CD4-positive, alpha-beta T cell (primary cell): ENCODE measurements at places on chromosomes 12 and 14.
A peak's percentile ranks its signal among the peaks of the same experiment; 100 is the strongest.

DNA sequence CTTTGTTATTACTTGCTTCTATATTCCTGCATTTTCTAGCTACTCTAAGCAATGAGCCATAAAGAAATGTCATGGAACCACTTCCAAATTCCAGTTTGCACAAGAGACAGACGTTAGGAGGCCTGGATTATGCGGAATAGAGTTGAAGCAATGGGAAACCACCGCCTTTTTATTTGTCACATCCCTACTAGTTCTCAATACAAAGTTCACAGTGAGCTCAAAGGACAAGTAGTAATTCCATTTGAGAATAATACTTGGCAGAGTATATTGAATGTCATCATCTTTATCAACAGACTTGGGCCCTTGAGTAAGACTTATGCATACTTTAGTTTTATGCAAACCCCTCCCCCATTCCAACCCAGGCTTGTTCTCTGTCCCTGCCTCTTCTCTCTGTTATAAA, 3.7 kb upstream of the SLC15A5 start:
- DNase-seq, result no peak

GRCh38 chr14:100589071-100589759, 2.0 kb upstream of the BEGAIN start:
- no peak for DNase-seq

- DNase-seq, result no peak
These were observed 19.7 kb downstream of the CORO1C start for GRCh38 chr12:108711489-108712164.

GRCh38 chr12:27292718-27293117, 39.9 kb upstream of the BMAL2 start:
- no peak for DNase-seq

DNA sequence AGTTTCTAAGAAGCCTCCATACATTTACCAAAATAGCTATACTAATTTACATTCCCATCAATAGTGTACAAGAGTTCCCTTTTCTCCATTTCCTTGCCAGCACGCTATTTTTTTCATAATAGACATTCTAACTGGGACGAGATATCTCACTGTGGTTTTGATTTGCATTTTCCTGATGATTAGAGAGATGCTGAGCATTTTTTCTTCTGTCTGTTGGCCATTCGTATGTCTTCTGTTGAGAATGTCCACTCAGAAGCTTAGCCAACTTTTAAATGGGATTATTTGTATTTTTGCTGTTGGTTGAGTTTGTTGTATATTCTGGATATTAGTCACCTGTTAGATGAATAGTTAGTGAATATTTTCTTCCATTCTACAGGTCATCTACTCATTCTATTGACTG, 144.1 kb downstream of the PRKD1 start:
- DNase-seq, result no peak

DNA sequence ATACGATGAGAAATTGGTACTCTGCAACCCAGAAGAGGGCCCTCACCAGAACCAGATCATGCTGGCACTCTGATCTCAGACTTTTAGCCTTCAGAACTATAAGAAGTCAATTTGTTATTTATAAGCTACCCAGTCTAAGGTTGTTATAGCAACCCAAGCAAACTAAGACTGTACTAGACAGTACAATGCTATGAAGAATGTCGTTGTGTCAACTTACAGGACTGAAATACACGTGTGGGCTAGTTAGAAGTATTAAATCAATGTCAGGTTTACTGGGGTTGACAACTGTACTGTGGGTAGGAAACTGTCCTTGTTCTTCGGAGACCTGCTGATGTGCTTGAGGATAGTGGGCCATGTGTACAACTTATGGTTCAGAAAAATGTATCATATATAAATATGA, 19.7 kb downstream of the DUSP16 start:
- DNase-seq, result no peak

DNA sequence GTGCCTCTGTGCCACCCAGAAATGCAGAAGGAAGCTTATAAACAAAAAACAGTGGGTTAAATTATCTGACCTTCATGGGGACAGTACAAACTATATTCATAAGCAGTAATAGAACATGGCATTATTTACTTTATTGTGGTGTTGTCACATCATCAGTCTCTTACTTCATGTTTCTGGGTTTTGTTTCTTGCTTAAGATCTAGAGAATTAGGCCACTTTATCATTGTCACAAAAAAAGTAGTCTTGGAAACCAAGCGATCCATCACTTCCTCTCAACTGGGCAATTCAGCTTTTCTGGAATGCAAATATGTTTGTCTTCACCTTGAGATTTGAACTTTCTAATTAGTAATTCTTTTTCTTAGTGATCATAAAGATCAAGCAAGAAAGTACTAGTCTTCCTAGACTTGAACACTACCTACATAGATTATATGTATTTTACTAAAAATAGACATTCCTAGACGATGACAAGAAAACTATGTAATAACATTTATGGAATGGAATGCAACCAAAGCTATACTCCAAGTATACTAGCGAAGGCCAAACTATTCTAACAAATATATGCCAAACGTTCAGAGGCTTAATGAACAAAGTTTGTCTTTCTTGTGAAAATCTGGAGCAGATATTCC, 363.4 kb downstream of the DAD1 start:
- no peak for DNase-seq

DNA sequence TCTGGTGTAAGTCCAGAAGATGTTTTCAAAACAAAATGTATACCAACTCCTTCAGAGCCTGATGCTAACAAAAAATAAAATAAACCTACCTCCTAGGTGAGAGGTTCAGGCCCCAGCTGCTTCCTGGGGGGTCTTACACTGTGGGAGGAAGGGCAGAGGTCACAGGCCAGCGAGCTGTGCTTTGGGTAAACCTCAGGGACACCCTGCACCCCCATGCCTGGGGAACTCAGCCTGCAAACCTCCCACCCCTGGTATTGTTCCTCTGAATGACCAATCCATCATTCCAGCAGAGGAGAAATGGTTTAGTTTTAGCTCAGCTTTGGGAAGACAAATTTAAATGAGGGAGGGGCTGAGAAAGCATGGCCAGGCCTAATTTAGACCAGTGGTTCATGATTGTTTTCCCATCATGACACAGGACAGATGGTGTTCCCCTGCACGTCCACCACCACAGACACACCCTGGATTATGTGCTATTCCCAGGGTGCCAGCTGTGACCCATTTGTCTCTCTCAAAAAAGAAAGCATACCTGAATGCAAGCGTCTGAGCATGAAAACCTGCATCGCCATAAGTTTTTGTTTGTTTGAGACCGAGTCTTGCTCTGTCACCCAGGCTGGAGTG, 14.5 kb upstream of the TFCP2 start:
- no peak for DNase-seq

- peak; percentile 72 for DNase-seq
These were observed 1.4 kb upstream of the ABCD2 start for GRCh38 chr12:39620659-39621658.

GRCh38 chr14:88227693-88228092, 95.4 kb downstream of the KCNK10 start:
- DNase-seq, result no peak

GRCh38 chr12:126182619-126183236, 1117.5 kb downstream of the AACS start:
- DNase-seq, result no peak

- DNase-seq, result no peak
These were observed 320.2 kb downstream of the GRIN2B start for GRCh38 chr12:13661005-13661887.

DNA sequence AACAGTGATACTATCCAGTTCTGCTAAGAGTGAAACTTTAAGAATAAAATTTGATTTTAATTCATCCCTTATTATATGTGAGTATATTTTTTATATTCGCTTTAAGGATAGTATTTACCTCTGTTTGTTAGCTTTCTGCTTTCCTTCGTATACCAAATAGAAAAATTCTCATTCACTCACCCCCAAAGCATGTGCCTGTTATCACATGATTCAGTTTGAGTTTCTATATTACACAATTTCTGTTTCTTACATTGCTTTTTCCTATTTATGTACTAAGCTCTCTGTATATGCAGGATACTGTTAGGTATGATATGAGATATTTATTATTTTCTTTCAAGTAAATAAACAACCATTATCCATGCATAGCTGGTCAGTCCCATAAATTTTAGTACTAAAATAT, 275.2 kb downstream of the FBXL14 start:
- DNase-seq, result no peak

GRCh38 chr12:125674554-125675338, 609.5 kb downstream of the AACS start:
- no peak for DNase-seq

DNA sequence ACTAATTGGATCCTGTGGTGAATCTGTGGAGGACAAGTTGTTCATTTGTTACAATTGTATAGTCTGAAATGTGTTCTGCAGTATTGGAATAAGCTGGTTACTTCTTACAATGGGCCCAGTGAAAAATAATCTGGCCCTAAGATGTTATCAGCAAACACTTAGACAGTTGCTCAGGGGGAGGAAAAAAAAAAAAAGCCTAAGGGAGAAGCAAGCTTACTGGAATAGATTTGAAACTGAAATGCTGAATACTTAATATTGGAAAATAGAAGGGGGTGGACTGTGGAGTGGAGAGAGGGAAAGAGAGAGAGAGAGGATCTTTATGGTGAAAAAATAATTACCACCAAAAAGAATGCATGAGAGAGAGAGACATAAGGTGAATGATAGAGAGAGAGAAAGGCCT, 4.0 kb downstream of the FOXG1 start:
- DNase-seq, result no peak

GRCh38 chr12:252636-253035, 10.0 kb downstream of the SLC6A13 start:
- DNase-seq, result no peak

DNA sequence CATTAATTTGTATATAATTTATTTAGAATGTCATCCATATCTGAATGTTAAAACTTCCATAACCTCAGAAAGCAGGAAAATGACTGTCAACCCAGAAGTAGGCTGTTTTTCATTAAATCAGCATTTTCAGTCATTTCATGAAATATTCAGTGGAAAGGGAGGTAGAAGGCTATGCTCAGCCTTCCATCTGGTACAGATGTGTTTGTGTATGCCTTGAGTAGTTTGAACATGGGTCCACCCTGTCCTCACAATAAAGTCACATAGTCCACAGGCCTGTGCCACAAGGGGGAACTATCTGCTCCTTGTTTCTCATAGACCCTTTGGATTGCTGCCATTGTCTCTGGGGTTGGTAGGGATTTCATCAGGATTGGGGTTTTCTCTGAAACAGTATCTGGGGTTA, 9.1 kb downstream of the LACRT start:
- no peak for DNase-seq

- DNase-seq, result no peak
These were observed 401.3 kb downstream of the FUT8 start for GRCh38 chr14:65813760-65814384.

GRCh38 chr12:58564721-58565120, 355.6 kb downstream of the LRIG3 start:
- DNase-seq, result no peak
